Amniotic stem cell (primary cell): ENCODE measurements at places on chromosomes 5 and 9.

- no peak for DNase-seq
Measured at GRCh38 chr9:136198605-136199083, 6.3 kb downstream of the LHX3 start.

- no peak for DNase-seq
Measured at GRCh38 chr9:124790301-124790700, 13.4 kb downstream of the OLFML2A start.

GRCh38 chr9:4106760-4107143 lies 193.1 kb downstream of the GLIS3 start:
- peak; percentile 26 for DNase-seq

DNA sequence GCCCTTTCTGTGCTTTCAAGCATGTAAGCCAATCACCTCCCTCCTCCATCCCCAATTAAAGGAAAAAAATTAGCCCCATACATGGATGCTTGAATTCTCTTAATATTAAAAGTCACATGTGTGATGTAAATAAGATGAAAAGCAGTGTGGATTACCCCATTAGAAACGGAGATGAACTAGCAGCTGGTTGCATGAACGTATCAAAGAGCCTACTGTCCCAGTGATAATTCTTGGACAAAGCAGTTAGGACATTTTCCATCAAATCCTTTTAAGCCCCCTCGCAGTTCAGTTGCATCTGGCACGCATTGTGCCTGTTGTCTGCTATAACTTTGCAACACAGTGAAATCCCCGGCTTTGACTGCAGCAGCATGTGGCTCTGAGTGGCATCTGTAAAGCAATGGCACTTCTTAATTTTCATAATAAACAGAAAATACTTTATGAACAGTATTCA lies 285.6 kb downstream of the FBXL7 start:
- no peak for DNase-seq

GRCh38 chr5:107860044-107860443 lies 189.3 kb upstream of the EFNA5 start:
- no peak for DNase-seq

- no peak for DNase-seq
Measured at GRCh38 chr5:12870872-12871539, 966.8 kb upstream of the CTNND2 start.

GRCh38 chr5:146805081-146805480 lies 73.5 kb downstream of the PPP2R2B start:
- DNase-seq, result no peak

DNA sequence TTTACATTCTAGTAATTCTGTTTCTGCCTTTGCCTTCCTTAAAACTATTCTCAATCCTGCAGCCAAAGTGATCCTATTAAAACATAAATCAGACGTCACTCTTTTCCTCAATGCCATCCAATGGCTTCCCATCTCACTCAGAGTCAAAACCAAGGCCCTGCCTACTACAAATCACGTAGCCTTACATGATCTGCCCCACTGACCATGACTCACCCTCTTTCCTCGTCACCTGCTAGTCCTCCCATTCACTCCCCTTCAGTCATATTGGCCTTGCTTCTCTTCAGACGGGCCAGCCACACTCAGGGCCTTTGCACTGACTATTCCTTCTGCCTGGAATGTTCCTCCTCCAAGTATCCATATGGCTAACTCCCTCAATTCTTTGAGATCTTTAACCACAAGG lies 39.0 kb upstream of the DMXL1 start:
- DNase-seq, result no peak

DNA sequence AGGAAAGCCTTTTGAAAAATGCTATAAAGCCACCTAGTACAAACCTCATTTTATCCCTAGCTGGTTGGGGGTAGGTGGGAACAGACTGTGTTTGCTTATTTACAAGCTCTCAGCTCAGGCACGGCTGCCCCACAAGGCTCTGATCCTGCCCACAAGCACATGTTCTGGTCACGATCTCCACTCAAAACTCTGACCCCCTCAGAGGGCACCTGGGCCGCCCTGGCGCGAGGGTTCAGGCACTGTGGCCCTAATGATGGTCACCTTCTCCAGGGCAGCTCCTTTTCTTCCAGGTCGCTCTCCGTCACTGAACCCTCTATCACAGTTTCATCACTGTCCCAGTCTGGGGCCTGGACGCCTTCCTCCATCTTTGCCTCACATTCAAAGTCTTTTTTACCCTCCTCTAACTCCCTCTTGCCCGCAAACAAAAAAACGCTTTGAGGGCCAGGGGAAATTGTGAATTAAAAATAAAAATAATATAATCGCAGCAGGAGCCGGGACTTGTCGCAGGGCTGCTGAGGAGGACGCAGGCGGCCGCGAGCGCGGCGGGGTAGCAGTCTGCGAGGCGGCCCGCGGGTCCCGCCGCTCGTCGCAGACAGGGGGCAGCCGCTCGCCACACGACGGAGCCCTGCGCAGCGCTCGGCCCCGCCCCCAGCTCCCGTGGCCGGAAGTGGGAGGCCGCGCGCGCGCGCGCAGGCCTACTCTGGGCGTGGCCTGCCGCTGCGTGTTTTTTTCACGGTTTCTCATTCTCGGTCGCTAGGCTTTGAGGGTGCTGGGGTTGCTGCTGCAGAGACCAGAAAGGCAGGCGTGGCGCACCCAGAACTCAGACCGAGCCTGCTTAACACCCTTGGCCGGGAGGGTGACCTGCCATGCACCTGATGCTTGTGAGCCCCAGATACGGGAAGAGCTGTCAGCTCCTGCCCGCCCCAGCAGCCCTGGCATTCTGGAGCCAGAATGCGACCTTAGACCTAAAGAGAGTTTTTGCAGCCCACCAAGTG lies at the start of gene ANKRD31:
TSS of gene ANKRD31 (minus strand) at position 557 of the 995 bp plus-strand sequence. CDS start at position 365, 192 bp downstream.
- DNase-seq, result peak; percentile 39

GRCh38 chr9:18865542-18865941 lies 167.5 kb downstream of the SAXO1 start:
- DNase-seq, result no peak

DNA sequence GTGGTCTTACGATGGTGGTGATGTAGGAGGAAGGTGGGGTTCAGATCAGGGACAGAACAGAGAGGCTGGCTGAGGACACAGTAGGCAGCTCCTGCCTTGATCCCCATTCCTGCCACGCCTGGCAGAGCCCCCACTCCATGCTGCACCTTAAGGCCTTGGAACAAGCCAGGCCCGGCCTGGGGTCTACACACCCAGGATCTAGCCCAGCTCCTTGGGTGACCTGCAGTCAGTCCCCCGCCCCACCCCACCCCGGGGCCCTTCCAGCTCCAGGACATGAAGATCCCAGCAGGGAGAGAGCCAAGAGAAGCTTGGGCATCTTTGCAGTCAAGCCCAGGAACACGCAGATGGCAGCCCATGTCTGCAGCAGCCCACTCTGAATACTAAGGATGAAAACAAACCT lies 34.7 kb downstream of the WHRN start:
- DNase-seq, result no peak

GRCh38 chr5:59236448-59236847 lies 653.6 kb downstream of the RAB3C start:
- DNase-seq, result no peak
